Naive thymus-derived CD8-positive, alpha-beta T cell (primary cell): ENCODE measurements at places on chromosomes 16 and 17. TPM values are rescaled to one million over a fixed set of nuclear protein-coding genes. Genes with fewer than 3 reads are reported as not detected.

The LGALS9C gene
- polyA plus RNA-seq: not detected

The TAC4 gene
- not detected for polyA plus RNA-seq

The KRT12 gene
- not detected for polyA plus RNA-seq

The USH1G gene
- polyA plus RNA-seq: not detected

The CCL8 gene
- polyA plus RNA-seq: not detected

The CLDN9 gene
- not detected for polyA plus RNA-seq

The BPTF gene
- polyA plus RNA-seq: 18.8 TPM

The ASGR1 gene
- polyA plus RNA-seq: not detected

The KCNH6 gene
- not detected for polyA plus RNA-seq

The NR1D1 gene
- polyA plus RNA-seq: 3.9 TPM

The RSPRY1 gene
- polyA plus RNA-seq: 29.3 TPM

The FOXC2 gene
- not detected for polyA plus RNA-seq

The CYGB gene
- polyA plus RNA-seq: 0.53 TPM

The KRTAP9-8 gene
- not detected for polyA plus RNA-seq

The NPIPB9 gene
- polyA plus RNA-seq: not detected

The PYY gene
- not detected for polyA plus RNA-seq

The CD300H gene
- not detected for polyA plus RNA-seq

The GPRC5B gene
- polyA plus RNA-seq: 0.10 TPM

The RPL38 gene
- 2,282 TPM for polyA plus RNA-seq

The MMP25 gene
- polyA plus RNA-seq: 0.94 TPM
